Activated T-cell treated with anti-CD3 and anti-CD28 coated beads for 1 hour (primary cell): ENCODE measurements at places on chromosomes 13 and 19.

GRCh38 chr19:41457241-41457640, 14.3 kb downstream of the ERICH4 start:
- DNase-seq: no peak

- DNase-seq: no peak
These were observed 47.0 kb downstream of the SERP2 start for GRCh38 chr13:44420376-44421220.

GRCh38 chr19:29681422-29682235, 16.4 kb downstream of the PLEKHF1 start:
- DNase-seq: no peak

DNA sequence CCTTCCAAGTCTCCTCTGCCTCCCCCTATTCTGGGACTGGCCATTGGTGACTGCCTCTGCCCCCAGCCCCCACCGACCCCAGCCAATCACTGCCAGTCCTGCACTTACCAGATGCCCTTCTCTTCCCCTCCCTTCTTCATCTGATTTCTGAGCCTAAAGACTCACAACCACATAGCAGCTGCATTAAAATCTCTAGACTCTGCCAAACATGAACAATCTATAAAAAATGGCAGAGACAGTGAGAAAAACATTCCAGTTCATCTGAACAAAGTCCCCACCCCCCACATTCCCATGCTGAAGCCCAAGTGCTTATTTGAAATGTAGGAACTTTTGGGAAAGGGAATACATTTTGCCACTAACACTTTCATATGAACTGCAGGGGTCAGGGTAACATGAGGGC, 60.8 kb downstream of the KCTD12 start:
- DNase-seq: no peak

GRCh38 chr13:97445522-97446187, 11.7 kb downstream of the RAP2A start:
- DNase-seq: no peak

DNA sequence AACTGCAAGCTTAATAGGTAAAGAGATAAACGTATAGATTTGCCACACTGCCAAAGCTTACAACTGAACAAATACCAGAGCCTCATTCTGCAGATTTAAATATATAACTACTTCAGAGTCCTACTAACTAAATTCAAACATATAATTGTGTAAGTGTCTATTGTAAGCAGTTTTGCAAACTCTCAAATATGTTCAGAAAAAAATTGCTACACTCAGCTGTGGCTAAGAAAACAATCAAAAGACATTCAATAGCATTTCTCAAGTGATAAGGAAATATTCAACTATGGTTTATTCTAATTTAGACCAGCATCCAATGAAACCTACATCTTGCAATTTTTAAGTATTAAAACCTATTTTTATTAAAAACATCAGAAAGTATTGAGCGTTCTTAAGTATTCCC, 202.4 kb downstream of the KCTD12 start:
- no peak for DNase-seq

DNA sequence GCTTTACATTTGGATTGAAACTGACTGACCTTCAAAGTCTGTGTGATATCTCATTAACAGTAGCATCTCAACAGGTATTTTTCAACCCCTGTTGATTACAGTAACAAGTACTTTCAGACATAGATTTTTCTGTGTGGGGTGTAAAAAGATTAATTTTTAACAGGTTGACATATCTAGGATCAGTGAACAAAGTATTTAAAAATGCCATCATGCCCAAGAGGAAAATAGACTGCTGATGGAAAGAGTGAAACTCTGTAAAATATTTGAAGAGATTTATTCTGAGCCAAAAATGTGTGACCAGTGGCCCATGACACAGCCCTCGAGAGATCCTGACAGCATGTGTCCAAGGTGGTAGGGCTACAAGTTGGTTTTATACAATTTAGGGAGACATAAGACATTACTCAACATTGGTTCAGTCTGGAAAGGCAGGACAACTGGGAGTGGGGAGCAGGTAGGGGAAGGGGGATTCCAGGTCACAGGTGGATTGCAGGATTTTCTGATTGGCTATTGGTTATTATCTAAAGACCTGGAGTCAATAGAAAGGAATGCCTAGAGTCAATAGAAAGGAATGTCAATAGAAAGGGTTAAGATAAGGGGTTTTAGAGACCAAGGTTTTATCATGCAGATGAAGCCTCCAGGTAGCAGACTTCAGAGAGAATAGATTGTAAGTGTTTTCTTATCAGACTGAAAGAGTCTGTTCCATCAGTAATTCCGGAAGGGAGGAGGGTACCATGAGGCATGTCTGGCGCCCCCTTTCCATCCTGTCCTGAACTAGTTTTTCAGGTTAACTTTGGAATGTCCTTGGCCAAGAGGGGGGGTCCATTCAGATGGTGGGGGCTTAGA, 29.1 kb downstream of the TNFRSF19 start:
- DNase-seq: no peak

- DNase-seq: peak; percentile 38
These were observed 8.8 kb downstream of the GIPR start for GRCh38 chr19:45676851-45677263.

- DNase-seq: no peak
These were observed 169.3 kb downstream of the LHFPL6 start for GRCh38 chr13:39433651-39434050.

GRCh38 chr19:4365341-4365740, 22.0 kb downstream of the MPND start:
- no peak for DNase-seq

DNA sequence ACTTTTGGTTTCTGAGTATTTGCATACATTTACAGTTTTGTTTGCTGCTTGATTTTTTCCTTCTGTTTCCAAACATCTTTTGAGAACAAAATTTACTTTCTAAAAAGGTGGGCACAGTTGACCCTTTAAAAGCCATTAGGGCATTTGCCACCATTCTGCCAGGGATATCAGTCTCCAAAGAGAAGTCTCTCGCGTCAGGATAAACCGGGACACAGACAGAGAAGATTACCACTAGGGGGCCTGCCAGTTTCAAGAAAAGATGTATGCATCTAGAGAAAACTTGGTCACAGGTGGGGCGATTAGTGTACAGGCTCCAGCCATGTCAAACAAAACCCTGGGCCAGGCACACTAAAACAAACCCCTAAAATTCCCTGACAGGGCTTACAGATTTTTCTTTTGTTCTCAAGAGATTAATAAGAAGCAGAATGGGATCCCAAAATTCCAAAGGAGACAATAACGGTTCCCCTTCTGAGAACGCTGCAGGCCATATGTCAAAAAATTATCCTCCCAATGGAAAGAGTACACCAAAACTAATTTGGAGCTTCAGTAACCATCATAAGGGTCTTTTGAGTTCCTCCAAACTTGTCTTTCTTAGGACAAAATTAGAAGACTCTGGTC, 10.7 kb upstream of the PABPC3 start:
- no peak for DNase-seq

GRCh38 chr13:43305416-43305815, 282.0 kb downstream of the DNAJC15 start:
- DNase-seq: no peak

- DNase-seq: no peak
These were observed 41.6 kb downstream of the ARHGAP35 start for GRCh38 chr19:46902402-46902766.

DNA sequence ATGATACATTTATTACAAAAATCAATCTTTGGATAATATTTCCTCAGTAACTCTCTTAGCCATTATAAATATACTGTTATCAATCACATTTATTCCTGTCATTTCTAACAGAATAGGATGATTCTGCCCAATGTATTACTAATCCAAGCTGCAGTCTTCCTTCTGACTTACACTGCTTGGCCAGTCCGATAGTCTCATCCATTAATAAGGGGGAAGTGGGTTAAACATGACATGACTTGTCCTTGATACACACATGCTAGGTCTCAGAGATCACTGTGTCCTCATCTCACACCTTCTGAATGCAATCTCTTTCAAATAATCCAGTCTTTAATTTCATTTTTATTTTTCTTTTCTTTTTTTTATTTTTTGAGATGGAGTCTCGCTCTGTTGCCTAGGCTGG, 18.8 kb downstream of the SACS start:
- no peak for DNase-seq

GRCh38 chr19:2259336-2259735, 3.1 kb upstream of the JSRP1 start:
- no peak for DNase-seq
